ENCODE measurements at places on chromosomes 2 and 18.
A peak's percentile ranks its signal among the peaks of the same experiment; 100 is the strongest.

DNA sequence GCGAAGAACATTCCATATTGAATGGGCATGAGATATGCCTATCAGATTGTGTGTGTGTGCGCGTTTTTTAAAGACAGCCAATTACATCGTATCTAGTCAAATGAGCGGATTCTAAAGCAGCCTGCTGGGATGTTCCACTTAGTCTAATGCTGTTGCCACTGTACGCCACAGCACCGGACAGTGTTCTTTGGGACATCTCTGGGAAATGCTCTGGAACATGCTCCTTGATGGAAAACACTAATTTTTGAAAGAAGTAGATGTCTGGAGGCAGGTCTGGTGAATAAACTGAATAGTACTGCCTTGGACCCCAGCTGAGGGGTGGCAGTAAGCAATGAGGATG lies 3.6 kb upstream of the TMEM150A start:
- H3K27me3 ChIP-seq, result no peaks in the 10 kb centered on the region
- no peak overlapping the region for H3K4me3 ChIP-seq
- no peaks in the 10 kb centered on the region for H3K4me1 ChIP-seq
- no peak overlapping the region for H3K27ac ChIP-seq

- no peak for DNase-seq
- H3K4me3 ChIP-seq, result no peak overlapping the region
- no peaks in the 10 kb centered on the region for H3K27me3 ChIP-seq
- peaks cover 18% of the 10 kb centered on the region for H3K4me1 ChIP-seq
- H3K27ac ChIP-seq, result no peak overlapping the region
Measured at GRCh38 chr18:9062418-9062751, 40.1 kb upstream of the NDUFV2 start.

DNA sequence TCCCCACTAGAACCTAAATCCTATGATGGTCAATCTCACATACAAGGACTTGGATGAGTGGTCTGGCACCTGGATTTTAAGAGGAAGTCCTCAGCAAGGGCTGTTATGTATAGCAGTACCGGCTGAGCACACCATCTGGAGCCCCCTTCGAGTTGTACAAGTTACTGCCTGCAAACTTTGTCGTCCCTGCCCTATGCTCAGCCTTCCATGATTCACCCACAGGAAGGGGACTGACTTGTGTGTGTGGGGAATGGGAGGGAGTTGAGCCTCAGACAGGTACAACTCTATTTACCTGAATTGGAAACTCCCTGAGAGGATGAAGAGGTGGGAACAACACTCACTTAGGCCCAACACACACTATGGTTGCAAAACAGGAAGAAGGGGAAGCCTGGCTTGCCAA lies 186.6 kb downstream of the MYO5B start:
- DNase-seq, result no peak
- no peak overlapping the region for H3K4me3 ChIP-seq
- H3K27me3 ChIP-seq, result no peaks in the 10 kb centered on the region
- no peaks in the 10 kb centered on the region for H3K4me1 ChIP-seq
- no peak overlapping the region for H3K27ac ChIP-seq
- no peaks in the 10 kb centered on the region for H3K36me3 ChIP-seq

GRCh38 chr2:206323486-206323885 lies 49.0 kb downstream of the ZDBF2 start:
- no peaks in the 10 kb centered on the region for H3K4me1 ChIP-seq
- no peak for DNase-seq
- no peaks in the 10 kb centered on the region for H3K36me3 ChIP-seq
- no peaks in the 10 kb centered on the region for H3K27me3 ChIP-seq

DNA sequence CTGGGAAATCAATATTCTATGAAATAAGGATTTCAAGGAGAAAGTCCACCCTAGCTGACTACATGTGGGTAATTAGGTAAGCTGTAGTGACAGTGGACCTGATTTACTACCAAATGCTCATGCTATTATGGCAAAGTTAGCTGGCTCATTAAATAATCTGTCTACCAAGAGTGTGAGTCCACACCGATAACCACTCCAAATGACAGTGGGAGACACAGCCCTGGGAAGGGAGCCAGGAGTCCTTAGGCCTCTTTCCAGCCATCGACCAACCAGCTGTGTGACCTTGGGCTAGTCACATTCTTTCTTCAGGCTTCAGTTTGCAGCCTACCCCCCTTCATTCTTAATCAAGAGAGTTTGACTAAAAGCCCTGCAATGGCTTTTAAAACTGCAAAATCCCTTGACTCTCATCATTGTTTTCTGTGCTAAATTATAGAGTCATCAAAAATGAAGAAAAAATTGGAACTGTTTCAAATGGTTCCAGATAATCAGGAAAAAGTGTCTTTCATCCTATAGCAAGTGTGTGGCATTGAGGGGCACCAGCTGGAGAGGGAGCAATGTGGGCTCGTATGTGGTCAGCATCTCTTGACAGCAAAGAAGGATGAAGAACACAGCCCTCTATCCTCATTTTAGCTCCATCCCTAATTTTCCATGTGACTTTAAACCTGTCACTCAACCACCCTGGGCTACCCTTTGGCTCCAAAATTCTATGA lies 45.6 kb upstream of the SLC14A2 start:
- H3K4me3 ChIP-seq, result no peak overlapping the region
- H3K27ac ChIP-seq, result no peak overlapping the region
- DNase-seq, result no peak
- no peaks in the 10 kb centered on the region for H3K36me3 ChIP-seq
- H3K27me3 ChIP-seq, result no peaks in the 10 kb centered on the region

- H3K36me3 ChIP-seq, result no peaks in the 10 kb centered on the region
- H3K4me3 ChIP-seq, result no peak overlapping the region
- no peak for DNase-seq
- H3K27ac ChIP-seq, result no peak overlapping the region
- H3K27me3 ChIP-seq, result no peaks in the 10 kb centered on the region
Measured at GRCh38 chr2:240478346-240479110, 43.1 kb downstream of the GPC1 start.

DNA sequence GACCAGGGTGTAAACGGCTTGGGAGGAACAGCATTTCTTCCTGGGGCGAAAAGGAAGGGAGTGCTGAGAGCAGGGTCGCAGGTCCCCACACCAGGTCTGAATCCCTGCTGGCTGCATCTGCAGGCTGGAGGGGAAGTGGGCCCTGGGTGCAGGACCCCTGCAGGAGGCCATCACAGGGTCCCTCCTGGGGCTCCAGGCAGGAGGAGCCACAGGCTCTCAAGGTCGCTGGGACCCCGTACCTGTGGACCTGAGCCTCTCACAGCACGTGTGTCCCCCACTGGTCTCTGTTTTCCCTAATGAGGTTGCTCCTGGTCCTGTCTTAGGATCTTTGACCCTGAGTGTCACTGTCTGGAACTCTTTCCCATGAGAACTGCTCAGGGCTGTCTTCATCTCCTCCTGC lies 147.8 kb upstream of the ZNF236 start:
- DNase-seq, result no peak
- no peaks in the 10 kb centered on the region for H3K36me3 ChIP-seq
- no peak overlapping the region for H3K27ac ChIP-seq
- H3K27me3 ChIP-seq, result no peaks in the 10 kb centered on the region
- H3K4me3 ChIP-seq, result no peak overlapping the region

DNA sequence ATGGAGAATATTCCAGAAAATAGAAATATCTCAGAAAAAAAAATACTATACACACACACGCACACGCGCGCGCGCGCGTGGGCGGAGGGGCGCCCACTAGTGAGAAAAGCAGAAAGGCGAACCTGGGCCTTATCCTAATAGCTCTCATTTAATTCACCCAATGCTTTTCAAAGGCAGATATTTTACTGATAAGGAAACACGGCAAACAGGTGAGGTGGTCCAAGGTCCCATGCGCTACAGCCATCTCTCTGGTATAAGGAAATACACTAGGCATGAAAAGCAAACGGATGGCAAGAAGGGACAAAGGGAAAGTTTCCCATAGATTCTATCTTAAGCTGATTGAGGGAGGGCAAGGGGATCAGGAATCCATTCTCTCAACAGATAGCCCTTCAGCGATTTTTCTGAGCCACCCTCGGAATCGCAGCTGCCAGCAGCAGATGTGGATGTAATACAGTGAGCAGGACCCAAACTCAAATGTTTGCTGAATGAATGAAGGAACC lies 136.7 kb downstream of the TMEM247 start:
- peak overlapping the region; percentile 76 for H3K27ac ChIP-seq
- H3K27me3 ChIP-seq, result no peaks in the 10 kb centered on the region
- H3K4me1 ChIP-seq, result peaks cover 5% of the 10 kb centered on the region
- peaks cover 20% of the 10 kb centered on the region for H3K36me3 ChIP-seq

- H3K27ac ChIP-seq, result no peak overlapping the region
- H3K27me3 ChIP-seq, result no peaks in the 10 kb centered on the region
- H3K4me1 ChIP-seq, result no peaks in the 10 kb centered on the region
- no peak for DNase-seq
Measured at GRCh38 chr18:33873112-33873511, 295.1 kb downstream of the ASXL3 start.

- H3K36me3 ChIP-seq, result no peaks in the 10 kb centered on the region
- H3K27ac ChIP-seq, result peak overlapping the region; percentile 95
- no peaks in the 10 kb centered on the region for H3K4me1 ChIP-seq
- DNase-seq, result no peak
- H3K4me3 ChIP-seq, result peak overlapping the region; percentile 93
Measured at GRCh38 chr18:22164337-22165048, 4.9 kb upstream of the GATA6 start.

GRCh38 chr18:11665146-11665545 lies 23.9 kb upstream of the GNAL start:
- H3K27ac ChIP-seq, result no peak overlapping the region
- no peak for DNase-seq
- no peaks in the 10 kb centered on the region for H3K36me3 ChIP-seq

DNA sequence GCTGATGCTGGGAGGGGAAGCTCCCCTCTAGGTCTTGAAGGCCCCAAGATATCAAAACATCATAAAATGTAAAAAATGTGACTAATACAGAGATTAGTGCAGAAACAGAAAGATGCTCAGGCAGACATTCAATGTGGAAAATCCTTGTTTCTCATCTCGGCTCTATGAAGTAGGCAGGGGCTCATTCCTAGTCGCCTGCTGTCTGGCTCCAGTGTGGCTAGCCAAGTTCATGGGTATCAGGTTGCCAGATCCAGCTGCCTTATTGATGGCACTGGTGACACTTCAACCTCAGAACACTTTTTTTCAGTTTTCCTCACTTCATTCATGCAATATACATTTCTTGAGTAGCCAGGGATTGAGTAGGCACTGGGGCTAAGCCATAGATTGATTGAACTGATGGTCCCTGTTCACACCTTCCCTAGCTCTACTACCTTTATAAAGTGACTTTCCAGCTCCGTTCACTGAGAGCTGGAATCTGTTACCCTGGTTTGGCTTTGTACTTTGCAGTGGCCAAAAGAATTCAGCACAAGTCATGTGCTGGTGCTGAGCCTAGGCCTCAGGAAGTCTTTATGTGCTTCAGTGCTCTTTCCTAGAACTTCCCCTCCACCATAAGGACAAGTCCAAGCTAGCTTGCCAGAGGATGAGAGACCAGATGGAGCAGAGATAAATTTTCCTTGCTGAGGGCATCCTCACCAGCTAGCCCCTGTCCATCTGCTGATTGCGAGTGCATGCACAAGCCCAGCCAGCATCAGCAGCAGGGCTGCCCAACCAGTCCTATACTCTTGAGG lies 373.6 kb upstream of the ST6GAL2 start:
- DNase-seq, result no peak
- H3K27me3 ChIP-seq, result no peaks in the 10 kb centered on the region

DNA sequence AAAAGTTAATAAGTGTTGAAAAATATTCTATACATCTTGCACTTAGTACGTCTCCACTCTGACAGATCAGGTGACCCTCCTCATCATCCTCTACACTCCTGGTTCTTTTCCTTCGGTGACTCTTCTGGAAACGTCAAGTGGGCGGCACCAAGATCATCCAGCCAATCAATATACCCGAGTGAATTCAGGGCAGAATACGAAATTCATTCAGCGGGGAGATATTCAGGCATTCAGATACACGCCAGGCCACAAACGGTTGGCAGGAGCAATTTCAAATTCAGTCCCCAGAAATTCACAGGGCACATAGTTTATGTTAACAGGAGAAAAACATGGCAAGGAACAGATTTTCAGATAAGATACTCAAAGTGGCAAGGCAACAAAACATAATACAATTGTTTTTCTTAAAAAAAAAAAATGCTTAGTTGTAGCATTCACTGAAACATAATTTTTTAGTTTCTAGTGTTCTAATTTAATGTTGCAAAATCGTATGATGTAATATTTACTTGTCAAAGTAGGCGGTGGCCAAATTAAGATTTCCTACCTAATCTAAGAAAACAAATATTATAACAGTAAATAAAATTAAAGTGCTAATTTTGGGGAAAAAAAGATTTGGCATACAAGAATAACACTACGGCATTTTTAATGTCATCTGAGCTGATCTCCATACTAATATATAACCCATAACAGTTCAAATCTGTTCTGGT lies 4.2 kb downstream of the CLK1 start:
- H3K4me3 ChIP-seq, result peak overlapping the region; percentile 67
- H3K27me3 ChIP-seq, result no peaks in the 10 kb centered on the region
- H3K36me3 ChIP-seq, result peaks cover 47% of the 10 kb centered on the region

DNA sequence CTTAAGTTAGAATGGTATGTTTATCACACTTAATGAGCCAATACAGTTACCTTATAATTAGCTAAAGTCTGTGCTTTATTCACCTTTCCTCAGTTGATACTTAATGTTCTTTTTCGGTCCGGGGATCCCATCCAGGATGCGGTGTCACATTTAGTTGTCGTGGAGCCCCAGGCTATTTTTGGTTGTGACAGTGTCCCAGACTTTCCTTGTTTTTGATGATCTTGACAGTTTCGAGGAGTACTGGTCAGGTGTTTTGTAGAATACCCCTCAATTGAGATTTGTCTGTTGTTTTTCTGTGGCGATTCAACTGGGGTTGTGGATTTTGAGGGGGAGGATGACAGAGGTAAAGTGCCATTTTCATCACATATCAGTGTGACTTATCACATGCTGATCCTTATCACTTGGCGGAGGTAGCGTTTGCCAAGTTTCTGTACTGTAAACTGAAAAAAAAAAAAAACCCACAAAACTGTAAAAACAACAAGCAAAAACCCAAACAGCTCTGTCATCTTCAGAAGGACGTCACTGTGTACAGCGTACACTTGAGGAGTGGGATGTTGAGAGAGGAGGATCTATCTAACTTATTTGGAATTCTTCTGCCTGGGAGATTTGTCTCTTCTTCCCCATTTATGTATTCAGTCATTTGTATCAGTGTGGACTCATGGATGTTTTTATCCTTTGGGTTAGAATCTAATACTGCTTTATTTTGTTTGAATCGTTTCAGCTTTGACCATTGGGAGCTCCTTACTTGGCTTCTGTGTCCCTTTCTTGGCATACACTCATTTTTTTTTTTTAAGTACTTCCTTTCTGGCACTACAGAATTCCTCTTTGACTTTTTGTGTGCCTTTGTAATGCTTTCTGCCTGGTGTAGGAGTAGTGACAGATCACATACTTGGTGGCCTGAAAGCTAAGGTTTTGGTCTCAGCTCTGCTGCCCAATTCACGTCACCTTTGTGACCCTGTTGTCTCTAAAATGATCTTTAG lies 68.1 kb downstream of the FMNL2 start:
- H3K27ac ChIP-seq, result no peak overlapping the region
- no peak for DNase-seq
- peaks cover 3% of the 10 kb centered on the region for H3K4me1 ChIP-seq
- no peak overlapping the region for H3K4me3 ChIP-seq

- peak; percentile 77 for DNase-seq
- H3K27ac ChIP-seq, result no peak overlapping the region
- no peaks in the 10 kb centered on the region for H3K4me1 ChIP-seq
- H3K36me3 ChIP-seq, result no peaks in the 10 kb centered on the region
- H3K4me3 ChIP-seq, result no peak overlapping the region
Measured at GRCh38 chr2:1886405-1886992, 142.2 kb upstream of the PXDN start.
